ENCODE measurements at places on chromosomes 11 and 22.

DNA sequence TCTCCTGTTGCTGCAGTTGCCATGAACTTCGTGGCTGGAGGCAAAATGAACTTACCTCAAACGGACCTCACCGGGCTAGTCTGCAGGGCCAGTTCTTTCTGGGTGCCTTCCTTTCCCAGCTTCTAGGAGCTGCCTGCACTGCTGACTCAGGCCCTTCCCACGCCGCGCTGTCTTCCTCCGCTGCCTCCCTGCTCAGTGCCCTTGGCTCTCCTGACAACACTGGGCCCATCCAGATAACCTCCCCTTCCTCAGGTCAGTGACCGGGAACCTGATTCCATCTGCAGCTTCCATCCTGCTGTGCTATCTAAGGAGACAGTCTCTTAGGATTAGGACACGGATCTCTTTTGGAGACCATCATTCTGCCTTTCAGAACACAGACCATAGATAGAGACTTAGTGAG is 19.3 kb downstream of the MOB2 start:
- H3K27me3 ChIP-seq: peaks cover 4% of the 10 kb centered on the region
- no peaks in the 10 kb centered on the region for H3K4me1 ChIP-seq
- H3K36me3 ChIP-seq: no peaks in the 10 kb centered on the region
- H3K27ac ChIP-seq: no peak overlapping the region

DNA sequence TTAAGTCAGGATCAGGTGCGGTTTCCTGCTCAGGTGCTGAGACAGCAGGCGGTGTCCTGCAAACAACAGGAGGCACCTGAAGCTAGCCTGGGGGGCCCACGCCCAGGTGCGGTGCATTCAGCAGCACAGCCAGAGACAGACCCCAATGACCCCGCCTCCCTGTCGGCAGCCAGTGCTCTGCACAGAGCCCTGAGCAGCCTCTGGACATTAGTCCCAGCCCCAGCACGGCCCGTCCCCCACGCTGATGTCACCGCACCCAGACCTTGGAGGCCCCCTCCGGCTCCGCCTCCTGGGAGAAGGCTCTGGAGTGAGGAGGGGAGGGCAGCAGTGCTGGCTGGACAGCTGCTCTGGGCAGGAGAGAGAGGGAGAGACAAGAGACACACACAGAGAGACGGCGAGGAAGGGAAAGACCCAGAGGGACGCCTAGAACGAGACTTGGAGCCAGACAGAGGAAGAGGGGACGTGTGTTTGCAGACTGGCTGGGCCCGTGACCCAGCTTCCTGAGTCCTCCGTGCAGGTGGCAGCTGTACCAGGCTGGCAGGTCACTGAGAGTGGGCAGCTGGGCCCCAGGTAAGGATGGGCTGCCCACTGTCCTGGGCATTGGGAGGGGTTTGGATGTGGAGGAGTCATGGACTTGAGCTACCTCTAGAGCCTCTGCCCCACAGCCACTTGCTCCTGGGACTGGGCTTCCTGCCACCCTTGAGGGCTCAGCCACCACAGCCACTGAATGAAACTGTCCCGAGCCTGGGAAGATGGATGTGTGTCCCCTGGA is at the start of gene MYO7A:
Gene MYO7A (plus strand): TSS at position 327 of the 772 bp plus-strand sequence. CDS start 2,389 bp downstream, outside the sequence.
- H3K27ac ChIP-seq: no peak within 1 kb of the TSS
- peaks cover 6% of the 10 kb centered on the region for H3K27me3 ChIP-seq
- H3K4me1 ChIP-seq: peaks cover 28% of the 10 kb centered on the region

GRCh38 chr22:45890351-45890635 is 86.7 kb downstream of the WNT7B start:
- no peaks in the 10 kb centered on the region for H3K36me3 ChIP-seq
- no peak for DNase-seq
- peaks cover 20% of the 10 kb centered on the region for H3K27me3 ChIP-seq
- no peaks in the 10 kb centered on the region for H3K4me1 ChIP-seq

DNA sequence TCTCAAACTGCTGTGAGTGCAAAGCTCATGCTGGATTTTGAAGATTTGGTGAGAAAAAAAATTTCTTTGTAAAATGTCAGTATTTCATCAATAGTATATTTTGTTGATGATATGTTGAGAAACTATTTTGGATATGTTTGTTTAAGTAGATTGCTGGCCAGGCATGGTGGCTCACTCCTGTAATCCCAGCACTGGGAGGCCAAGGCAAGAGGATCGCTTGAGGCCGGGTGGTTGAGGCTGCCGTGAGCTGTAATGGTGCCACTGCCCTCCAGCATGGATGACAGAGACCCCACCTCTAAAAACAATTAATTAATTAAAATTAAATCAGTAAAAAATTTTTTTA is 6.9 kb upstream of the IFITM3 start:
- no peak for DNase-seq
- H3K27ac ChIP-seq: peak overlapping the region; percentile 55
- H3K4me1 ChIP-seq: peaks cover 24% of the 10 kb centered on the region
- H3K27me3 ChIP-seq: peaks cover 2% of the 10 kb centered on the region
- H3K36me3 ChIP-seq: no peaks in the 10 kb centered on the region

DNA sequence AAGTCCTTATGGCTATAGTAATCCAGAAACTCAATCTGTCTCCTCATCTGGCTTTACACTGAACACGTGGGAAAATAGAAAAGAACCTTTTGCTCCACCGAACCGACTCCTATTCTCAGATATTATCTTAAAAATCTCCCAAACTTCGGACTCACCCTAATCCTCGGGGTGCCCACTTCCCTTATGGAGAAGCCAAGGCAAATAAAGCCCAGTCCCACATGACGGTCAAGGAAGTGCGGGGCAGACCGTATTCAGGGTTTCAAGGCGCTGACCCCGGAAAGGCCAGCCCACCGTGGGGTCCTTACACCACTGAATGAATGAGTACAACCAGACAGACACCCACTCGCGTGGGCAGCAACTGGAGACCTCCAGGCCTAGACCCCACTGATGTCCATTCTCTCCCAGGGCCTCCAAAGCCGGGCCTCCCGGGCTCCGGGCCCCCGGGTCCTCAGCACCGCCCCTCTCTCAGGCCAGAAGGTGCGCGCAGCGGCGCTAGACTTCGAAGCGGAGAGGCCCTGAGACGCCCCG is 489 bp downstream of the NUP98 start:
- H3K4me1 ChIP-seq: peaks cover 34% of the 10 kb centered on the region
- peaks cover 19% of the 10 kb centered on the region for H3K36me3 ChIP-seq

Measured in HFFc6 (cell line).